ENCODE measurements at places on chromosomes 2 and 18.

DNA sequence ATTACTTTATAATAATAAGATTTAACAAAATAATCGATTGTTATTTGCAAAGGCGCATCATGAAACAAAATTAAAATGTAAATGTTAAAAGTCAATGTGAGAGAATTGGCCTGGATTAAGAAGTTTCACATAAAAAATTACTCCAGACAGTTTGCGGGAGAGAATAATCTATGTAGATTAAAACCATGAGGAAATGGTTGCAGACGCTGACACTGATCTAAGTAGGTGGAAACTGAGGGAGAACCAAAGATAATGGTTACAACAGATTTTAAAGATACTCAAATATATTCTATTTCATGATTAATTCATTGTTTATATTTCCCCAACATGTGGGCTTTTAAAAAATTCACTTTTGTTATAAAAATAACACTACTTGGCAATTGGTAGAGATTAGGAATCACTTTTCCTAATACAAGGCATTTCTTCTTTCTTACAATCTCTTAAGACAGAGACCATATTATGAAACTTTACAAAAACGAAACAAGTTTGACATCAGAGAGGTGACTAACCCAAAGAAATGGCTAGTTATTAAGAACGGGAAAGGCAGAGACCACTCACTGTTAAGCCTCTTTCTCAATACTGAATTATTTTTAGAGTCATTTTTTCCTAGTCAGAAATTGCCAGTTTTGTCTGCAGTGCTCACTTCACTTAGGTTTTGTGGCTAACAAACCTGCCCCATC lies 1.6 kb downstream of the KANSL1L start:
- no peak for DNase-seq

DNA sequence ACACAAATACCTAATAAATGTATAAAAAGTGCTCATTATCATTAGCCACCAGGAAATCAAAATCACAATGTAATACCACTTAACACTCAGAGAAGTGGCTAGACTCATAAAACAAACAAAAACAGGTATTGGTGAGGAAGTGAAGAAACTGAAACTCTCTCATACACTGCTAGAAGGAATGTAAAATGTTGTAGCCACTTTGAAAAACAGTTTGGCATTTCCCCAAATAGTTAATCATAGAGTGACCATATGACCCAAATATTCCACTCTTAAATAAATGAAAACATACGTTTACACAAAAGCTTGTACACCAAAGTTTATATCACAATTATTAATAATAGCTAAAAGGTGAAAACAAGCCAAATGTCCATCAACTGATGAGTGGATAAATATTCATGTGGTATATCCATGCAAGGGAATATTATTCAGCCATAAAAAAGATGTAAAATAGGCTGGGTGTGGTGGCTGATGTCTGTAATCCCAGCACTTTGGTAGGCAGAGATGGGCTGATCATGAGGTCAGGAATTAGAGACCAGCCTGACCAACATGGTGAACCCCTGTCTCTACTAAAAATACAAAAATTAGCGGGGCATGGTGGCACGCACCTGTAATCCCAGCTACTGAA lies 86.2 kb upstream of the COL5A2 start:
- DNase-seq, result no peak

- DNase-seq, result no peak
Observed at GRCh38 chr2:173326806-173327205, 27.9 kb upstream of the CDCA7 start.

DNA sequence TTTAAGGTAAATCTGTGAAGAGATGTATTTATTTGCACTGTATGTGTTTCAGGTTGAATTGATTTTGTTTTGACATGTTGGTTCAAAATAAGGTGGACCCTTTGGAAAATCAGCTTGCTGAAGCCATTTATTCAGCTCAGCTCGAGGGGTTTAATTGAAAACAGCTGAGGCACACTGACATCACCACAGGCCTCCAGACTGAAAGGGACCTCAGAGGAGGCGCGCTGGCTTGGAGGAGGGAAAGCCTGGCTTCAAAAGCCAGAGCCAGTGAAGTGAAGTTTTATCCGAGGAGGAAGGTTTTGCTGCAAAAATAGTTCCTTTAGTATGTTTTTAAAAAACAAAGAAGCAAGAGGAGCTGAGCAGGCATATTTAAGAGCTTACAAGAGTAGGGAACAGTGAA lies 26.9 kb upstream of the DNMT3A start:
- DNase-seq, result no peak

GRCh38 chr18:6210349-6211173 lies 204.2 kb downstream of the L3MBTL4 start:
- DNase-seq, result no peak

GRCh38 chr2:80303909-80304837 lies at the start of gene LRRTM1:
TSS of gene LRRTM1 (minus strand) at chr2:80304752. CDS start at chr2:80303819, 933 bp downstream.
- no peak for DNase-seq

GRCh38 chr2:55063713-55064323 lies 13.6 kb upstream of the RTN4 start:
- DNase-seq, result no peak

DNA sequence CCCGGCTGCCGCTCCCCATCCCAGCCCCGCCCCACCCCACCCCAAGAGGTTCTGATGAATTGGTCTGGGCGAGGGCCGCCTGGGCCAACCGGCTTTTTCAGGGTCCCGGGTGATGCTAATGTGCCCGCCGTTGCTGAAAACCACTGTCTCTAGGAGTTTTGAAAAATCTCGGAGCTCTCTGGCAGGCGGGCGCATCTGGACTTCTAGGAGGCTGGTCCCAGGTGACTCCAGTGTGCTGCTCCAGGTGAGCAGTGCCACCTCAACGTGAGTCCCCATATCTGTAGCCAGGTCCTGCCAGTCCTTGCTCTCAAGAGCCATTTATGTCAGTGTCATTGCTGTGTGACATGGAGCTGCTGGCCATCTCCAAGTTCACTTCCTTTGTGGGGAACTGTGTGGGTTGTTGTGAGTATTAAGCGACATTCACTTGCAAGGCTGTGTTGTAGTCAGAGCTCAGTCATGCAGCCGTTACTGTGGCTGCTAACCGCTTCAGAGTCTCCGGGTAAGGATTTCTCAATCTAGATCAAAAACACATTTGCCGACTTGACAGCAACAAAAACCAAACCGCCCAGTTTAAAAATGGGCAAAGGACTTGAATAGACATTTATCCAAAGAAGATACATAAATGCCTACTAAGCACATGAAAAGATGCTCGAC lies at the start of gene RFX8:
TSS of gene RFX8 (minus strand) at position 382 of the 654 bp plus-strand sequence. CDS start 8,264 bp downstream, outside the sequence.
- peak; percentile 60 for DNase-seq

- no peak for DNase-seq
Observed at GRCh38 chr18:71846716-71847115, 697.4 kb downstream of the CBLN2 start.

GRCh38 chr2:209564816-209565215 lies 141.0 kb downstream of the MAP2 start:
- no peak for DNase-seq

DNA sequence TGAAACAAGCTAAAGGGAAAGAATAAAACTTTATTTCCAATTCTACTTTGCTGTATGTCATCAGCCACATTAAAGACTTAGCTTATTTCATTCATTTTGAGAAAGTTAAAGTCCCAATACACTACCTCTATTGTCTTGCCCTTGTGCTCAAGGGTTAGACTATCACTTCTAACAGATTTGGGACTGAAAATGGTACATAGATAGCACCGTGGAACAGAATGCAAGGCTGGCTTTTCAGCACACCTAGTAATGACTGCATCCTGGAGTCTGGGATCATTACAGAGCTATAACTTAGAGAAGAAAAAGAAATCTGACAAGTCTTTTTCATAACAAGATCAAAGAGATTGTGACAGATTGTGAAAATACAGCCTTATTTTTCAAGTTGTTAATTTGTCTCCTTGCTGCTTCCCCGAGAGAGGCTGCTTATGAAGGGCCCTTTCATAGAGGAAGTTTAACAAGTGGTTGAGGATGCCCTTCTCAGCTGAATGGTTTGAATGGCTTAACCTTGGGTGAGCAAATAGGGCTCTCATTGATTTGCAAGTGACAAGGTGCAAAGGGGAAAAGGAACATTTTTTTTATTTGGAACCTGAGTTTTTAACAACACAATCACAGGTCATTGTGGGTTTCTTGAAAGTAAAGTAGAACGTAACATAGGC lies 371.8 kb downstream of the EPHA4 start:
- DNase-seq, result no peak

DNA sequence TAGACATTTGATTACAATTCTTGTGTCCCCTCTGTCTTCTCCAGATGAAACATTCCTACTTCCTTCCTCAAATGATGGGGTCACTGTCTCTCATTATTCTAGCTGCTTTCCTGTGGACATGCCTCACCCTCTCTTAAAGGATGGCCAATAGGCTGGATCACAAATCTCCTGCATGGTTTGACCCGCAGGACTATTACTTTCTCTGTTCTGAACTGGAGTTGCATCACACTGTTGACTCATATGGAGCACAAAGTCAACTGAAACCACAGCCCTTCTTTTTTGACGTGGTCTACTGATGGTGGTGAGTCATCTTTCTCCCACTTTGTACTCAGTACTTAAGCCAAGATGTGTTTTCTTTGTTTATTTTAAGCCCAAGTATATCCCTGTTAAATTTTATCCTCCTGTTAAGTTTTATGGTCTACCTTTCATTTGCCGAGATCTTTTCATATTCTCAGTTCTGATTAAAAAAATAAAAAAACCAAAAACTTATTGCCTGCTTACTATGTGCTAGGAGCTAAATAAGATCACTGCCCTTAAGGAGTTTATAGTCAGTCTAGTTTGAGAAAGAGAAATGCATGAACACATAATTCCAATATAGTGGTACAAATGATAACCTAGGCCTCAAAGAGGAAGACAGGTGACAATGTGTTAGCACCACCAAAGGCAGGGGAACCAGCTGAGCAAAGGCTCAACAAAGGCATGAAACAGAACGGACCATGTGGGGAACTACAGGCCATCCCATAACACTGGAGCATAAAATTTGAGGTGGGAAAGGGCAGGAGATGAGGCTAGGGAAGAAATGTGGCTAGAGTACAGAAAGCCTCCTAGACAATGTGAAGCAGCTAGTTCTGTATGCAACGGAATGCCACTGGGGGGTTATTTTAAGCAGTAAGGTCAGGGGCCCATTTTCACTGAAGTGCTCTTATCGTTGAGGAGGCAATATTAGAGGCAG lies 67.6 kb upstream of the ZFP36L2 start:
- DNase-seq, result peak; percentile 18

DNA sequence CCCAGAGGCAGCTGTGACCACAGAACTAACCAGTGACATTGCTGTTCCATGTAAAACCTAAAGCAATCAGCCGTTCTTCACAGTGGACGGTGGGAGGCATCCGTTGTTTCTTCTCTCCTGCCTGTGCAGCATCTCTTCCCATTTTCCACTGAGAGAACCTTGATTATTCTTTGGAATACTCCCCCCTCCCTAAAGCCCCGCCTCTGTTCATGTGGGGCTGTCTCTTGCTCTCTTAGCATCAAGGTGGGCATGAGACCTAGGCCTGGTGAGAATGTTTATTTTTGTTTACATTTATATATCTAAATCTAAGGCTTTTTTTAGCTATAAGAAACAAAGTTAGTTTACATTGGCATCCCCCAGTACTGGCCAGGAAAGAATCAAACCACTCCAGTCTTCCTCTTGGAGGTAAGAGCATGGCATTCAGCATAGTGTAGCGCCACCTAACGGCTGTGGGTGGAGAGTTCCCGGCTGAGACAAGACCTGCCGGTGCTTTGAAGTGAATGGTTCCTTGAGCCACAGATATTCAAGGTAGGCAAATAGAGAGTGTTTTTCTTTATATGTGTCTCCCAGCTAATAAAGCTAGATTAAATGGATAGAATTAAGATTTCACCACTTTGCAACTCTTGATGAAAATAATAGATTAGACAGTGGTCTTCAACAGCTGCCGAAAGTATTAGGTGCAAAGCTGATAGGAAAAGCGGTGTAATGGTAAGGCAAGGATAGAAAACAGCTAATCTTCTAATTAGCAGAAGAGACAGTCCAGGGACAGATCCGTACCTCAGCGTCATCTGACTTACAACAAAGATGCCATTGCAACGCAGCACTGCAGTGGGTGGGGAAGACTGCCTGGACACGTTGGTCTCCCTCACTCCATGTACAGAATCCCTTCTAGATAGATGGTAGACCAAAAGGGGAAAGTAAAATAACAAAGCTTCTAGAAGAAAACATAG lies 219.6 kb upstream of the RAB12 start:
- peak; percentile 16 for DNase-seq

- DNase-seq, result no peak
Observed at GRCh38 chr2:59012971-59013370, 771.8 kb upstream of the FANCL start.

DNA sequence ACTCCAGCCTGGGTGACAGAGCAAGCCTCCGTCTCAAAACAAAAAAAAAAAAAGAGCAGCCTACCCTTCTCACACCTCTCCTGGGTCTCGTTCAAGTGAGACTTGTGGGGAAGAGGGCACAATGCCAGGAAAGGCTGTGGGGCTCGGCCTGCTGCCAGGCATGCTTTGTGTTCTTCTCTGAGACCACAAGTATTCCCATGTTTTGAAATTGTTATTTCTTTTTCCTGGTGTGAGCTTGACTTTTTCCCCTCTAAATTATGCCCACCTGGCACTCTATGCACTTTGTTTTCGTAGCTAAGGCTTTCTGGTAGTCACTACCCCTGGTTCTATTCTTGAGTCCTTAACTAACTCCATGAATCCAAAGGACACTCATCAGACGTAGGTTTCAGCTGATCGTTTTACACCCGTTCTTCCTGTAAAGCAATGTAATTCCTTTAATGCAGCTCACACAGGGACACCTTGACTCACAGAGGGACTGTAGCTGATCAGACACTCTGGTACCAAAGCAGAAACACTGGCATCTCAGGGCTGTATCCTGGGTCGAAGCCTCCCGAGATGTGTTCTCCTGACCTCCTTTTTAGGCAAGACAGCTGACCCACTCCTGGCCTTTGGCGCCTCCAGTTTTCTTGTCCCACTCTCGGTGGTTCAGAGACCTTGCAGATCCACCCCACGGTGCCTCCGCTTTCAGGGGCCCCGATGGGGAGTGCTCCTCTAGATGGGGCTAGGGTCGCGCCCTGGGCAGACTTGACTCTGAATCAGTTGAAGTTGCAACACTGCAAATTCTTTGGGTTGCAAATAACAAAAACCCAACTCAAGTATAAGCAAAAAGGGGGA lies 193.3 kb upstream of the AGAP1 start:
- no peak for DNase-seq

- DNase-seq, result no peak
Observed at GRCh38 chr18:76955524-76956170, 133.3 kb downstream of the ZNF236 start.

- DNase-seq, result no peak
Observed at GRCh38 chr18:29644276-29644675, 1398.3 kb downstream of the DSC3 start.

GRCh38 chr2:228575897-228576296 lies 394.4 kb upstream of the SPHKAP start:
- no peak for DNase-seq

- no peak for DNase-seq
Observed at GRCh38 chr2:216987252-216987821, 127.5 kb upstream of the TNP1 start.

GRCh38 chr2:58466804-58467203 lies 225.7 kb upstream of the FANCL start:
- DNase-seq, result no peak
